CD14-positive monocyte (primary cell): ENCODE measurements at places on chromosomes 7 and 10. TPM values are rescaled to one million over a fixed set of nuclear protein-coding genes. Genes with fewer than 3 reads are reported as not detected.

CUBN gene
- 0.05 and 0.95 TPM in 2 replicates for polyA plus RNA-seq

ALOX5 gene
- 272 TPM for polyA plus RNA-seq

RBM20 gene
- polyA plus RNA-seq, result not detected in 2 replicates

INA gene
- not detected for polyA plus RNA-seq

SPRN gene
- polyA plus RNA-seq, result not detected

DNA sequence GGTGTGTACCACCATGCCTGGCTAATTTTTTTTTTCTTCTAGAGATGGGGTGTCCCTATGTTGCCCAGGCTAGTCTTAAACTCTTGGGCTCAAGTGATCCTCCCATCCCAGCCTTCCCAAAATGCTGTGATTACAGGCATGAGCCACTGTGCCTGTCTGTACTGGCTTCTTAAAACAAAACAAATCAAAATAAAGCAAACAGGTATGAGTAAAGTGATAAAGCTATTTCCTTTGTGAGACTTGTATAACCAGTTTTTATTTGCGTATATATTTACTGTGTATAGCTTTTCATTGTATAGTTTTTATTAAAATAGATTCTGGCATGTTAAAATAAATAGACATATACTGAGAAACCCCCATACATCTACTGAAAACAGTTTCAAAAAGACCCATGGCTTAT, 14.3 kb downstream of the LCOR start:
- DNase-seq, result no peak
- H3K4me3 ChIP-seq, result no peak overlapping the region

DNA sequence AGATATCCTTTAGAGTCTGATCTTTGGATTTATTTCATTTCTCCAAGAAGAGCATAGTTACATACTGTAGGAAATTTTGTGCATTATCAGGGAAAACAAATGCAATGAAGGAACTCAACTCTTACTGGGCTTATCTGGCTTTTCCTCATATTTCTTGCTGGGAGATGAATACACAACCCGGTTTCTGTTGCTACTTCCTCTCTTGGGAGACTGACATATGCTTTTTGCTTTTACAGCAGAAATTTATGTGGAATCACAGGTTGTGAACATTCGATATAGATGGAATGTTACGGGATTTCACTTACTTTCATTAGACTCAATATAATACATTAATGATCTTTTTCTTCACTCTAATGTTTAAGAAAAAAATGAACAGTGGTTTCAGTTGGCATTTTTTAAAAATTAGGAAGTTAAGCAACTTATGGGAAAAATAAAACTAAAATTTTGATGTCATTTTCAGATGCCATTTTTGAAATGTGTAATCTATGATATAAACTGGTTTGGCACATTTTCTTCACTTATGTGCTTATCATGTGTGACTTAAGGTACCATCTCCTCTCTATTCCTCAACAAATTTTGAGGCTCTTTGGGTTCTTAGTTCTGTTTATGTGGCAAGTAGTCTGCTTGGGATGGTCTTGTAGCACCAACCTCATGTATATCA, 7.1 kb downstream of the SND1 start:
- no peaks in the 10 kb centered on the region for H3K27me3 ChIP-seq
- peak overlapping the region; percentile 77 for H3K27ac ChIP-seq
- peaks cover 41% of the 10 kb centered on the region for H3K4me1 ChIP-seq
- no peak overlapping the region for H3K4me3 ChIP-seq
- peak; percentile 24 for DNase-seq

GRCh38 chr7:43906331-43907010, at the start of gene URGCP:
Gene URGCP, minus strand, starts transcription at chr7:43906596. Its CDS starts 21 bp downstream, at chr7:43906575.
- H3K27me3 ChIP-seq, result no peaks in the 10 kb centered on the region
- no peak within 1 kb of the TSS for H3K27ac ChIP-seq
- peak; percentile 34 for DNase-seq

- H3K4me1 ChIP-seq, result peaks cover 8% of the 10 kb centered on the region
- peak; percentile 29 for DNase-seq
- no peak overlapping the region for H3K27ac ChIP-seq
- no peaks in the 10 kb centered on the region for H3K36me3 ChIP-seq
- no peaks in the 10 kb centered on the region for H3K27me3 ChIP-seq
- H3K4me3 ChIP-seq, result no peak overlapping the region
Observed at GRCh38 chr7:29866490-29866930, 60.2 kb downstream of the WIPF3 start.

DNA sequence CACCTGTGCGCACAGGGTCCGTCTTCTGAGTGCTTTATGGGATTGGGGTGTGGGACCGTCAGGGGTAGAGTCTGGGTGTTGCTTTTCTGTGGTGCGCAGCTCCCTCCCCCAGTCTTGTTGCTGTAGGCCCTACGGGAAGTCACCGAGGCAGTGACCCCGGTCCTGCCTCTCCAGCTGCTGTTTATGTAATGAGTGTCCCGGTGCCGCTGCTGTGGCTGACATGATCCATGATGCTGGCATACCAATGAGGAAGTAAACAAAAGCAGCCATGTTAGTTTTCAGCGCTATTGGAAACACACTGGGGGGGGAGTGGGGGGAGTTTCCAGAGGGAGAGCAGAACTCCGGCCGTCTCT, 1.1 kb downstream of the TRIM8 start:
- no peaks in the 10 kb centered on the region for H3K27me3 ChIP-seq
- peak overlapping the region; percentile 76 for H3K4me3 ChIP-seq
- peaks cover 45% of the 10 kb centered on the region for H3K4me1 ChIP-seq
- H3K36me3 ChIP-seq, result peaks cover 11% of the 10 kb centered on the region
